NAMALWA (cell line): ENCODE measurements at places on chromosomes 3 and 15.

DNA sequence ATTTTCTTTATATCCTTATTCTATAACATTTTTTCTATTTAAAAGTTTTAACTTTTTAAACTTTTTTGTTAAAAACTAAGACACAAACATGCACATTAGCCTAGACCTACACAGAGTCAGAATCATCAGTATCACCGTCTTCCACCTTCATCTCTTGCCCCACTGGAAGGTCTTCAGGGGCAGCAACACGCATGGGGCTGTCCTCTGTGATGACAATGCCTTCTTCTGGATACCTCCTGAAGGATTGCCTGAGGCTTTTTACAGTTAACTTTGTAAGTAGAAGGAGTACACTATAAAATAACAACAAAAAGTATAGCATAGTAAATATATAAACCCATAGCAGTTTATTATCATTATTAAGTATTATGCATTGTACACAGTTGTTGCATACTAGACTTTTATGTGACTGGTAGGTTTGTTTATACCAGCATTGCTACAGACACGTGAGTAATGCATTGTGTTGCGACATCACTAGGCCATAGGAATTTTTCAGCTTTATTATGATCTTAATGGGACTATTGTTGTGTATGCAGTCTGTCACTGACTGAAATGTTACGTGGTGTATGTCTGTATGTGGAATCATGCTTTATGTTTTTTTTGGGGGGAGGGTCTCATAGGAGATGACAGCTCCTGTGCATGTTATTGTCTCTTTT, 18.2 kb downstream of the ATP1B3 start:
- no peak for DNase-seq

- no peak for DNase-seq
Measured at GRCh38 chr3:177596248-177596815, 399.1 kb upstream of the TBL1XR1 start.

DNA sequence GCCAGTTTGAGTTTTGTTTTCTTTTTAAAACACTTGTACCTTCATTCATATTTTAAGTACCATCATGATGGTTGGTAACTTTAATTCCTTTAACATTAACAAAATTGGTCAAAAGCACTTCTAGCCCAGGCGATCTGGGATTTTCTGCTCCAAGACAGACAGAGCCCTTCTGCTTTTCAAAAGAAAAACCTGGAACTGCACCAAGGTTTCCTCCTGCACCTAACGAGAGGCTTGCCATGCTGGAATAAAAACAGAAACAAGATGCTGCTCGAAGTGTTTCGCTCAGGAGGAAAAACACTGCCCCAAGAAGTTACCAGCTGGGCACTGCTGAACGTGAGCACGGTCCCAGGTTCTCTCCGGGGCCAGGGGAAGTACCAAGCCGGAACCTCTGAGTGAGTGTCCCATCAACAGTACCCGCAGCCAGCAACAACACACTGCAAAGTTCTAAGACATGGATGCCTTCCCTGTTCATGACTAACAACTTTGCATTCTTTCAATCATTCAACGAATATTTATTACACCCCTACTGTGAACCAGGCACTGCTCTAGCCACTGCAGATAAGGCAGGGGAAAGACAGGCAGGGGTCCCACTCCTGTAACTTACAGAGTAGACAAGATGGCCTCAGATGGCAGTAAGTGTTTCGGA, 98.8 kb downstream of the XXYLT1 start:
- DNase-seq: no peak

- peak; percentile 19 for DNase-seq
Measured at GRCh38 chr3:185065059-185065458, 87.8 kb downstream of the C3orf70 start.

- no peak for DNase-seq
Measured at GRCh38 chr3:193947596-193947995, 188.4 kb upstream of the HES1 start.

DNA sequence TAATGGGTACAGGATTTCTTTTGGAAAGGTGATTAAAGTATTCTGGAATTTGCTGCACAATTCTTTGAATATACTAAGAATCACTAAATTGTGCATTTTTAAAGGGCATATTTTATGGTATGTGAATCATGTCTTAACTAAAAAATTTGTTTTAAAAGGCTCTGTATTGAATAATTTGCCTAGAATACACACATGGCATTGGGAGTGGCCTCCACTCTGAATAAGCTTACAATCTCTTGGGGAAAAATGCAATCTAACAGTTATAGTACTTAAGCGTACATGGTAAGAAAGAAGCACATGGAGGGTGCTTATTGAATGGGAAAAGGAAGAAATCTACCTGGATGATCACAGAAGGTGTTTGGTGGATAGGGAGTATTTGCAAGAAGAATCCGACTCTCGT, 385.1 kb downstream of the LPP start:
- no peak for DNase-seq

GRCh38 chr15:85581495-85581894, 201.1 kb downstream of the AKAP13 start:
- DNase-seq: peak; percentile 34

DNA sequence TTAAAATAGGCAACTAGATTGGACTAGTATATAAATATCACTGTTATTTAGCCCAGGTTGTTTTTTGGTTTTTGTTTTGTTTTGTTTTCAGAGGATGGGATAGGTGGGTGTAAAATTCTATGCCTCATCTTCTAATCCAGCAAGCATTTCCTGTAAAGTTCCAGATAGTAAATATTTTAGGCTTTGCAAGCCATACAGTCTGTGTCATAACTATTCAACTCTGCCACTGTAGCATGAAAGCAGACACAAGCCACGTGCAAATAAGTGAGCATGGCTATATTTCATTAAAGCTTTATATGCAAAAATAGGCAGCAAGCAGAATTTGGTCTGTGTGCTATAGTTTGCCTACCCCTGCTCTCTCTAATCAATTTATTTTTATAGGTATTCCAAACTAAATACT, 657.3 kb upstream of the TGFBR2 start:
- DNase-seq: no peak

DNA sequence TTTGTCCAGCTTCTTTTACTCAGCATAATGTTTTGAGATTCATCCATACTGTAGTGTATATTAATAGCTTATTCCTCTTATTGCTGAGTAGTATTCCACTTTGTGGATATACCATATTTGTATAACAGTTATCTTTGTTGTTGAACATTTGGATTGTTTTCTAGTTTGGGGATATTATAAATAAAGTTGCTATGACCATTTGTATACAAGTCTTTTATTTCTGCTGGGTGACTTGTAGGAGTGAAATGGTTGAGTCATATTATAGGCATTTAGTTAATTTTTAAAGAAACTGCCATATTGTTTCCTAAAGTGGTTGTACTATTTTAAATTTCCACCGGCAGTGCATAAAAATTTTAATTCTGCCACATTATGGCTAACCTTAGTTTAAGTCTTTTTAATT, 53.4 kb downstream of the RPL39L start:
- DNase-seq: no peak

DNA sequence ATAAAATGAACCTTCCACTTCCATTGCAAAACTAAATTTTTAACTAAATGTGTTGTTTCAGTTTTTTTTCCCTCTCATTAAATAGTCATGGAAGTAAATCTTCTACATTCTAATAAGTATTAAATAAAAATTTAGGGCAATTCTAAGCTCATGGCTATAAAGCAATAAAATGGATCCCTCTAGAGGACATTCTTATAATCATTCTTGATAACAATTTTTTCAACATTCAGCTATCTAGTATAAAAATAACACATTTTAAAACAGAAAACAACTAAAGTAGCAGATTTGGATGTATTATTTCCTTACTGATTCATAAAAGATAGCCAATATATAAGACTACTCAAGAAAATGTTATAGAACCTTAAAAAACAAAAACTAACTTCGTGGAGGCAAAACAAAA, 393.1 kb downstream of the PLOD2 start:
- peak; percentile 9 for DNase-seq

- no peak for DNase-seq
Measured at GRCh38 chr3:196227121-196227561, 10.8 kb downstream of the SLC51A start.

- no peak for DNase-seq
Measured at GRCh38 chr3:45441584-45442310, 53.4 kb downstream of the LARS2 start.

- DNase-seq: no peak
Measured at GRCh38 chr3:3851621-3852323, 52.5 kb downstream of the LRRN1 start.

DNA sequence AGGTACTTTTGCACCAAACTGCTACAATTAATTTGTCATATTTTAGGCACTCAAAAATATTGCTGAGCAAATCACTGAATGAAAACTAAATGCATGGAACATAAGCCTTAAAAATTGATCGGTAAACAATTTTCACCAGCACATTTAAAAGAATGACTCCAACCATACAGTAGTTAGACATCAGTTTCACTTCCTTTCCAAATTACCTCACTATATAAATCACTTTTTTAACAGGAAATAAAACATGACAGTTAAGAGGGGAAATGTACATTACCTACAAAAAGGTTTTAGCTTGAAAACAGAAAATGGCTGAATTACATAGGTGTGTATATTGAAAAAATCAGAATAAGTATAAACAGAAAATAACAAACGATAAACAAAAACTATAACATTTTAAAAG, 108.4 kb downstream of the SERPINI1 start:
- peak; percentile 33 for DNase-seq

- DNase-seq: no peak
Measured at GRCh38 chr3:157390713-157391515, 45.7 kb upstream of the PTX3 start.

DNA sequence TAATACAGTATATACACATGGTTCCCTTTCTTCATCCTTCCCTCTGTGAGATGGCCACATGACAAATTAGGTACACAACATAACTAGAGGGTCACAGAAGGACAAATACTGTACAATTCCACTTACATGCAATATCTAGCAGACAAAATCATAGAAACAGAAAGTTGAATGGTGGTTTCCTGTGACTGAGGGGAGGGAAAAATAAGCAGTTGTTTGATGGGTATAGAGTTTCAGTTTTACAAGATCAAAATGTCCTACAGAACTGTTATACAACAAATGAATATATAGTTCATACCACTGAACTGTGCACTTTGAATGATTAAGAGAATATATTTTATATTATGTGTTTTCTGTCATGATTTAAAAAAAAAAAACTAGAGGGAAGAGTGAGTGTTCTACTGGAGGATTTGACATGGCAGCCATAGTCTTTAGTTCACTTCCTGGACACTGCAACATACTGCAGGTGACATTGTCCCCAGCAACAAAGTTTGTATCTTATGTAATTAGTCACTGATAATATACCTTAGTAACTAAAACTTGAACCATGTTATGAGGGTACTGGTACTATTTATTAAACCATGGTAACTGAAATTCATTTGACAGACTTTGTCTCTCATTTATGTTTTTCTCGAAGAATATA, 37.2 kb downstream of the CCDC54 start:
- no peak for DNase-seq
